ENCODE measurements at places on chromosomes 5 and 9.
A peak's percentile ranks its signal among the peaks of the same experiment; 100 is the strongest.

GRCh38 chr5:80165452-80165851 is 90.4 kb downstream of the SERINC5 start:
- DNase-seq = no peak

DNA sequence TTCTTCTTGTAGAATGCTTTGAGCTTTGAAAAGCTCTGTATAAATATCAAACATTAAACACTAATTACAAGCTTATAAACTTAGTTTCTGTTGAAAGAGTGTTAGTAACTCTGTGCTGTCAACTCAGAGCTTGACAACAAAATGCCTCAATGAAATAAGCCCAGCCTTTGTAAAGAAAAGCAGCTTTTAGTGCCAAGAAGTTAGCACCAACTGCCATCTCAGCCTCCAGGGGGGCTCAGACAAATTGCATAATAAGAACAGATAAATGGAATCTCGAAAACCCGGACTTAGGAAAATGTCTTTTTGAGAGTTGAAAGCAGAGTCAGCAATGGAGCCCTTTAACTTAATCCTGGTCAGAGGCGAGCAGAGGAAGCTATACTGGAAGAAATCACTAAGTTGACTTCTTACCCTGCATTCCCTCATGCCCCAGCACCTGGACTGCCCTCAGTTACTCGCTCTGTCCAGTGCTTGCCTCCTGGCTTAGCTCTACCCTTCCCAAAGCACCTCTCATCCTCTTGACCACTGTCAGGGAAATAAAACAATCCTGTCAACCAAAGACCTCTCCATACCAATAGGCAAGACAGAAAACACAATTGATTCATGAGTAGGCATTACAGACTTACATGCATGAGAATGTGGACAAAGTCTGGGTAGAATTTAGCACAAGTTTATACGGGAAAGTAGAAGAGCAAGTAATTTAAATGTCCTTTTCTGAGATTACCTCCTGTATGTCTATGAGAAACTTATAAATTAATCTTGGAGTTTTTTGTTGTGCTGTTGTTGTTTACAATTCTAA is 352.7 kb downstream of the ZNF608 start:
- DNase-seq = no peak

GRCh38 chr9:99896119-99896518 is 10.3 kb upstream of the STX17 start:
- DNase-seq = no peak

DNA sequence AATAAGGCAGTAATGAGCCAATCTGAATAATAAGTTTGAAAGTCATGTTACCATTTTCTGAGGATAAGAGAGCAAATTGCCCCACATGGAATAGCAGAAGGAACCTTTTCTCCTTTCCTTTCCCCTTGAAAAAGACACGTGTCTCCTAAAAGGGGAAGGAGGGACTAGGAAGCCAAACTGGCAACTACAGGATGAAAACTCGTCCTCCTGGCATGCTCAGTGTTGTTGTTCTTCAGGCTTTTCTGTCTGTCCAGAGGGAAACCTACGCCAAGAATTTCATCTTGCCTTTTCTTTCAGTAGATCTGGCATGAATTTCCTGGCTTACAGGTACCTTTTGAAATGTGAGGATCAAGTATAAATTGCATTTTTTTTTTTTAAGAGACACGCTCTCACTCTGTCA is 355.9 kb upstream of the TLE4 start:
- no peak for DNase-seq

- no peak for DNase-seq
Observed at GRCh38 chr9:136341042-136341655, 13.8 kb downstream of the GPSM1 start.

DNA sequence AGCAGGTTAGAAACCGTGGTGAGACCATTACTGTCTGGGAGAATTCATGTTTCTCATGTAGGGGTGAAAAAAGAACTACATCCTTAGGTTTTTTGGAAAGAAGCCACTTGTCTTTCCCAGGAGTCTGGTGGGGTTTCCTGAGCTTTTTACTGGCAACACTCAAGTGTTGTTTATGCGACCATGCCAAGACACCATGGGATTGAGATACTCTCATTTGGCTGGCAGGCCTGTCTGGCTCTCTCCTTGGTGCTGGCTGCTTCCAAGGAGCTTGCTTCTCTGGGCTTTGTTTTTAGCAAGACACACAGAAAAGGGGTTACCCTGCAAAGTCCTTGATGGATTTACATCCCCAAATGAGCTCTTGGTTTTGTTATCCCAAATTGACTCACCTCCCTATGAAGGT is 80.9 kb upstream of the ISL1 start:
- DNase-seq = no peak

GRCh38 chr5:31273161-31273560 is 79.7 kb downstream of the CDH6 start:
- DNase-seq = peak; percentile 43

DNA sequence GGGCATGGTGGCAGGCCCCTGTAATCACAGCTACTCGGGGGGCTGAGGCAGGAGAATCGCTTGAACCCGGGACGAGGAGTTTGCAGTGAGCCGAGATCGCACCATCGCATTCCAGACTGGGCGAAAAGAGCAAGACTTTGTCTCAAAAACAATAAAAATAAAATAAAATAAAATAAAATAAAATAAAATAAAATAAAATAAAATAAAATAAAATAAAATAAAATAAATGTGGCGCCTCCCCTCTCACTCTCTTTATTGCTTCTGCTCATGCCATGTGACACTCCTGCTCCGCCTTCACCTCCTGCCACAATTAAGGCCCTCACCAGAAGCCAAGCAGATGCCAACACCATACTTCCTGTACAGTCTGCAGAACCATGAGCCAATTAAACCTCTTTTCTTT is 3.8 kb upstream of the SHC3 start:
- DNase-seq = no peak

GRCh38 chr9:107750741-107751566 is 261.4 kb upstream of the KLF4 start:
- peak; percentile 98 for DNase-seq

DNA sequence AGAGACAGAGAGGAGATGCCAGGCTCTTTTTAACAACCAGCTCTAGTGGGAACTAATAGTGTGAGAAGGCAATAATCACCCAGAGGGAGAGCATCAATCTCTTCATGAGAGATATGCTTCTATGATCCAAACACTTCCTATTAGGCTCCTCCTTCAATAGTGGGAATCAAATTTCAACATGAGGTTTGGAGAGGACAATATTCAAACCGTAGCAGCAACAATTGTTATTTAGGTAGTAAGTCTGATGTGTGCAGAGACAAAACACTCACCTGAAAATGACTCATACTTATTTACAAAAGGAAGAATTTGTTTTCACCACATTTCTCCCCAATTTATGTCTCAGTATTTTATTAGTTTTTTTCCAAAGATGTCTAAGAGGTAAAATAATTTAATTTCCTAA is 144.3 kb downstream of the ST8SIA4 start:
- no peak for DNase-seq

GRCh38 chr9:113393281-113393680 is 7.8 kb downstream of the ALAD start:
- no peak for DNase-seq

DNA sequence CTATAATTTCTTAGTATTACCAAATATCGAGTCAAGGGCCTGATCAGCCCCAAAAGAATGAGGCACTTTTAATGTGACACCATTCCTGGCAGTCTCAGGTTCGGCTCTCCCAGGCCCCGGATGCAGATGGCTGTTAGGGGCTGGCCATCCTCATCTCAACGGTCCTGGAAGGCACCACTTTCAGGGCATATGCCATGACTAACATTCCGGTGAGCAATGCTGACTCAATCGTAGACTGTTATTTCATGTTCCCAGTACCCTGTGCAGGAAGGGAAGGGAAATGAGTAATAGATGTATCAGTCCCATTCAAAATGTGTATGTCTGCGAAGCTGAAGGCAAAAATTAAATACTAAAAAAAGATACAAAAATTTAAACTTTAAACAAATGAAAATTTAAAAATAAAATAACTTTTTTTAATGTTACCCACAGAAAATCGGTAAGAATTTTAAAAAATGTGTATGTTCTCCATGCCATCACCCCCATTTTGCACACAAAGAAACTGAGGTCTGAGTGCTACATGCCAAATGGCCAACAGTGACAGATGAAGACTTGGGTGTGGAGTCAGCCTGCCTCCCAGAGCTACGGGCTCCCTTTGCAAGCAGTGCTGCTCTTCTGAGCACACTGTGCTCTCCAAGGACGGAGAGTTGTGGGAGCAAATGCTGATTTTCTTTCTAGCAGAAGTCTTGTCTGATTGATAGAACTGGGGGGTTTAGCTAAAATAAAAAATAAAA is 79.0 kb downstream of the GLDC start:
- DNase-seq = peak; percentile 97

GRCh38 chr9:115349542-115349941 is 231.6 kb upstream of the TNC start:
- DNase-seq = no peak

GRCh38 chr9:94148419-94148818 is 64.2 kb downstream of the PTPDC1 start:
- no peak for DNase-seq

- DNase-seq = no peak
Observed at GRCh38 chr9:4126184-4126865, 173.5 kb downstream of the GLIS3 start.

DNA sequence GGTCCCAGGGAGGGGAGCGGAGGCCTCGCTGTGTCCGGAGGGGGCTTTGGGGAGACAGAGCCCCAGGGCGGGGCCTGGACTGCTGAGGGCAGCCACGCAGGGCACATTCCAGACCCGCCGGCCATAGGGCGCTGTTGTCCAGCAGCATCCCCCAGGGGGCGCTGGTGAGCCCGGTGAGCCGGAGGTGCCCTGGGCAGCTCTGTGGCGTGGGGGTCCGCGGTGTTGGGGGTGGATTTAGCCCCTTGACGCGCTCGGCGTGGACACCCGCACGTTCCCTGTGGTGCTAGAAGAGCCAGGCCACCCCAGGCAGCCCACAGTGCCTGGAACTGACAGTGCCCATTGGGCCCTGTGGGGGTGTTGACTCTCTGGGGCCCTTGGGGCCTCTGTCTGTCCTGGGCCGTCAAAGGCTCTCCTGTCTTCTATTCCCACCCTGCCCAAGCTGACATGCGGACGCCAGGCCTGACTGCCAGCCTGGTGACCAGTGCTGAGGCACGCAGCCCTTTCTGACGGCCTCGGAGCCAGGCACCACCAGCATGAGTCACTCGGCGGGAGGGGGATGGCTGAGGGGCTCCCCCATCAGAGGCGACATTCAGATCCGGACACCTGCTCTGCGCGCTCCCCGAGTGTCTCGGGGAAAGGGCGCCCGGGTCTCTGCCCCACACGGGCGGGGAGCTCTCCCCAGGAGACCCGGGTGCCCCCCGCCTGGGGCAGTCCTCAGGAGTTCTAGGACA is 23.9 kb downstream of the TPPP start:
- DNase-seq = peak; percentile 61

GRCh38 chr9:73135394-73135793 is 16.3 kb upstream of the ANXA1 start:
- DNase-seq = no peak

DNA sequence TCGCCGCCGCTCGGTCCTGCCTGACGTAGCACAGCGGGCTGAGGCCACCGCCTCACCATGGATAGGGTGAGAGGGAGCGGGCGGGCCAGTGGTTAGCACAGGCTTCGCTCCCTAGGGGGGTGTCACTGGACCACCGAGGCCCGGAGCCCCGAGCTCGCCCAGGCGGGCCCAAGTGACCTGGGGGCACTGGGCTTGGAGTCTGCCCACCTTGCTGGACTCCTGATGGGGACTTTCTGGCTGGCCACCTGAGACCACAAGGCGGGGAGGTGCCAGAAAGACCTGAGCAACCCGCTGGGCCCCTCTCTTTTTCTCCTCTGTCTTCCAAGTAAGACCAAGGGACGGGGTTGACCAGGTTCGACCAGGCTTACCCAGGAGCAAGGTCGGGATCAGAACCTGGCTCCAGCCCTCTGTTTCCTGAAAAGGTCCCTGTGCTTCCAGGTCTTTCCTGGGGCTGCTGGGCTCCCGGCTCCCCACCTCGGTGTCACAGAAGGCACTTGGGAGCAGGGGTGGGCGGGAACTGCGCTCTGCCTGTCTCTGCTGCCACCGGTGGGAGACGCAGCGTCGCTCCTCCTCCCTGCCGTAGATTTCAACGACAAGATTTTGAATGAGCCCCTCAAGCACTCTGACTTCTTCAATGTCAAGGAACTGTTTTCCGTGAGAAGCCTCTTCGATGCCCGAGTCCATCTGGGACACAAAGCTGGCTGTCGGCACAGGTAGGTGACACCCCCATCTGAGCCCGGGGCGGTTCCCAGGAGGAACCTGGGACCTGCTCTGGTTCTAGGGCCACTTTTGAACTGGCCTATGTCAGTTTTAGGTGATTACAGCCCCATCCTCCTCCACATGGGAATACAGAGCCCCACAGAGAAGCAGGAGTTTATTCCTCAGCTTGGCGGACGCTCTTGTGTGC is 1.0 kb downstream of the MRPS2 start:
- no peak for DNase-seq

- no peak for DNase-seq
Observed at GRCh38 chr9:133143639-133144141, 20.0 kb downstream of the GBGT1 start.

GRCh38 chr5:140216478-140217074 is 41.6 kb downstream of the CYSTM1 start:
- no peak for DNase-seq

DNA sequence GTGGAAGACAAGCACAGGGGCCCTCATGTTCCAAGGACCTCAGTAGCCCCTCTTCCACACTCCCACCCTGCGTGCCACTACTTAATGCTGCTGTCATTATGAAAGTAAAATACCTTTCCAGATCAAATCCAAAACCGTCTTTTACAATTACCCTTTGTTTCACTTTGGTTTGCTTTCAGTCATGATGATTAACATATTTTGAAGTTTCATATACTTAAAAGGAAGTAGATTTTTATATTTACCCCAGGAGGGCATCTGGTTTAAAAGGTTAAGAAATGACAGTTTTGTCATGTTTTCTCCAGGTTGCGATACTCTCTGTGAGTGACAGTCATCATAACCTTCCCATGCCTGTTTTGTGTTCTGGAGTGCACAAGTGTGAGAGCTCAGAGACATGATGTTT is 13.5 kb upstream of the MAP1B start:
- no peak for DNase-seq

DNA sequence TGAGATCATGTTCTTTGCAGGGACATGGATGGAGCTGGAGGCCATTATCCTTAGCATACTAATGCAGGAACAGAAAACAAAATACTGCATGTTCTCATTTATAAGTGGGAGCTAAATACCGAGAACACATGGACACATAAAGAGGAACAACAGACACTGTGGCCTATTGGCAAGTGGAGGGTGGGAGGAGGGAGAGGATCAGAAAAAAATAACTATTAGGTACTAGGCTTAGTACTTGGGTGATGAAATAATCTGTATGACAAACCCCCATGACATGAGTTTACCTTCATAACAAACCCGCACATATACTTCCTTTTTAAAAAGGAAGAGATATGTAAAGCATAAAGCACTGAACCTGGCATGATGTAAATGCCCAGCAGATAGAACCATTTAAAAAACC is 99.0 kb downstream of the MEGF10 start:
- DNase-seq = no peak

DNA sequence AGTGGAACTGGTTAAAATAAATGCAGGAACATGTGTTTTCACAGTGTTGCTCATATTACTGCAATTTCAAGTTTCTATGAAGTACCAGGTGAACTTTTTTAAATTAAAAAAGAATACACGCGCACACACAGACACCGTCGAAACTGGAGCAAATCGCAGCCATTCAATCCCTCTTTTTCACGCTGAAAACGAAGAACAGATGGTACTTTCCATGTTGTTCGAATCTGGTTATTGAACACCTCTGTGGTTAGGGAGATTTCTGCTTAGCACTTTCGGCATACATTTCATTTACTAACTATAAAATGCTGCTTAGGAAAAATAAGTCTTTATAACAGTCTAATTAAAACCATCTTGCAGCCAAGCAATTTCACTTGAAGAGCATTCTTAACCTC is 6.8 kb downstream of the ZNF608 start:
- no peak for DNase-seq

GRCh38 chr5:41410737-41411136 is 99.7 kb downstream of the PLCXD3 start:
- no peak for DNase-seq
